OCI-M1 (cell line): ENCODE measurements at places on chromosomes 7 and 10.
A peak's percentile ranks its signal among the peaks of the same experiment; 100 is the strongest.

DNA sequence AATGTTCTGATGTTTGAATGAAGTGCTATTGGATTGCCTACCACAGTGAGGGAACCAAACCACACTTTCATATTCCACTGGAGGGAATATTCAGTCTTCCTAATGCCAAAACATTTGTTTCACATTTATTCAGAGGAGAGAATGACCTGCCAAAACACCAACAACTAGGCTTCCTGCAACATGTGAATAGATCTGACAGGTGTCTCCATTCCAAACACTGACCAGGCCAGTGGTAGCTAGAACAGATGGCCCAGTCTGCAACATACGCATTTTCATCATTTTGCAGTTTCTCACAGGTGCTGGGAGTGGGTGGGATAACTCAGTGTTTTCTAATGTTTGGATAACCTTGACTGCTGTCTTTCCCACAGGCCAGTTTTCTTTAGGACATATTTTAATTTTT, 110.0 kb downstream of the RELN start:
- DNase-seq = no peak

- no peak for DNase-seq
Observed at GRCh38 chr10:12965571-12965970, 35.9 kb downstream of the CCDC3 start.

GRCh38 chr7:42085531-42085930, 151.5 kb downstream of the GLI3 start:
- DNase-seq = no peak

- no peak for DNase-seq
Observed at GRCh38 chr10:78115135-78115853, 81.6 kb downstream of the RPS24 start.

DNA sequence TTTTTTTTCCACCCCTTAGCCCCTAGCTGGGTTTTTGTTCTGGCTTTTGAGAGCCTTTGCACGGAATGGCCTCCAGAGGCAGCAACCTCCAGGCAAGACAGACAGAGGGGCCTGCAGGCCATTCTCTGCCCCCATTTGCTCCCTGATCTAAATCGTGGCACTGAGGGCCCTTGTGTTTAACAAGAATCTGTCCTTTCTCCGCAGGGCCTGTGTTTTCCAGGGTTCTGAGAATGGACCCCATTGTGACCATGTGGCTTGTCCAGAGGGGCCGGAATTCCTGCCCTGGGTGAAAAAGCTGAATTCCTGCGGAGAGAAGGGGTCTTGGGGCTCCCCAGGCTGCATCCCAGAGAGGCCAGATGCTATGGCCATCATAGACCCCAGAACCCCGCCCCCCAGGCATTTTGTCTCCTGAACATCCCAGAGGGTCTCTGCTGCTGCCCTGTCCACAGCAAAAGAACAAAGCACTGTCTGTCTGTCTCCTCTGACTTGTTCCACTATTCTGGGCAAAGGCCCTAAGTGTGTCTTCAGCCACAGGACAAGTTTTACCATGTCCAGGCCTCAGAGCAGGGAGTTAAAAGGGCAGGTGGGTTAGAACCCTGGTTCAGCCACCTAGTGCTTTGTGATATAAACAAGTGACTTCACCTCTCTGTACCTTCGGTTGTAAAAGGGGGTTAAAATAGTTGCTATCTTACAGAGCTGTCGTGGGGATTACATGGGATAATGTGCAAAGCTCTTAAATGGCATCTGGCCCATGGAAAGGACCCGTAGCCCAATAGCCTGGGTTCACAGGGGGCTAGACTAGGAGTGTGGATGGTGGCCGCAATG, 155.6 kb downstream of the SH3PXD2A start:
- DNase-seq = no peak

DNA sequence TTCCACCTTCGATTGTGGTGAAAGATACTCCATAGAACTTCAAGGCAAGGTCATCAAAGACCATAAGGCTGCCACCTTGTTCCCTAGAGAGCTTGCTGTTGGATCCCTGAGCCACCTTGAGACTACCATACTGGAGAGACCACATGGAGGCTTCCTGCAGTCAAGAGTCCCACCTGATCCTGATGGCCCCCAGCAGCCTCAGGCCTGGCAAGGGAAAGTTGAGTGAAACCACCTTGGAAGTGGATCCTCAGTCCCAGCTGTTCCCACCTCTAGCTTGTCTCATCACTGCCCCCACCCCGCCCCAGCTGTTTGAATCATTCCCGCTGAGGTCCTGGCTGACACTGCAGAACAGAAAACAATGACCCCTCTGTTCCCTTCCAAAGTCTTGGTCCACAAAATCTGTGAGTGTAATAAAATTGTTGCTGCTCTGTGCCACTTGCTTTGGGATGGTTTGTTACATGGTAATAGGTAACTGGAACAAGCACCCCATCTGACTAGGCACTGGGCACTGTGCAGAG, 32.0 kb downstream of the PRLHR start:
- DNase-seq = no peak

GRCh38 chr7:83119026-83119382, 43.7 kb downstream of the PCLO start:
- DNase-seq = peak; percentile 76

DNA sequence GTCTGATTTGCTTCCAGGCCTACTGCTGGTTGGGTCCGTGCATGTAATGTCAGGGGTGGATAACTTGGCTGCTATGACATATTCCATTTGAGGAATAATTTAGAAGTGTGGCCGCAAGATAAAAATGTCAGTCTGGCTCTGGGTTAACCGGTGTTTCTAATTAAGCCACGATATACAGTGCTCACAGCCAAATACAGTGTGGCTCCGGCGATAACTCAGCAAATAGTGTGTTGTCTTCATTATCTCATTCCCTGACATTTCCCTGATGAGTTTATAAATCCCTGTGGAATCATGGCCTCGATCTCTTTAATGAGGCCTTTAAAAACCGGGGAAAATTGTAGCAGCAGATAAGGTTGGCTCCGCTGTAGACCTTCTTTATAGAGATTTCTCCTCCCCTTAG, 1125.0 kb downstream of the TYW1 start:
- no peak for DNase-seq

GRCh38 chr10:11150231-11150731, 132.6 kb downstream of the CELF2 start:
- no peak for DNase-seq

GRCh38 chr7:101814991-101815825, 2.2 kb upstream of the CUX1 start:
- DNase-seq = peak; percentile 72

- DNase-seq = peak; percentile 74
Observed at GRCh38 chr10:132332433-132332754, 401 bp downstream of the LRRC27 start.

DNA sequence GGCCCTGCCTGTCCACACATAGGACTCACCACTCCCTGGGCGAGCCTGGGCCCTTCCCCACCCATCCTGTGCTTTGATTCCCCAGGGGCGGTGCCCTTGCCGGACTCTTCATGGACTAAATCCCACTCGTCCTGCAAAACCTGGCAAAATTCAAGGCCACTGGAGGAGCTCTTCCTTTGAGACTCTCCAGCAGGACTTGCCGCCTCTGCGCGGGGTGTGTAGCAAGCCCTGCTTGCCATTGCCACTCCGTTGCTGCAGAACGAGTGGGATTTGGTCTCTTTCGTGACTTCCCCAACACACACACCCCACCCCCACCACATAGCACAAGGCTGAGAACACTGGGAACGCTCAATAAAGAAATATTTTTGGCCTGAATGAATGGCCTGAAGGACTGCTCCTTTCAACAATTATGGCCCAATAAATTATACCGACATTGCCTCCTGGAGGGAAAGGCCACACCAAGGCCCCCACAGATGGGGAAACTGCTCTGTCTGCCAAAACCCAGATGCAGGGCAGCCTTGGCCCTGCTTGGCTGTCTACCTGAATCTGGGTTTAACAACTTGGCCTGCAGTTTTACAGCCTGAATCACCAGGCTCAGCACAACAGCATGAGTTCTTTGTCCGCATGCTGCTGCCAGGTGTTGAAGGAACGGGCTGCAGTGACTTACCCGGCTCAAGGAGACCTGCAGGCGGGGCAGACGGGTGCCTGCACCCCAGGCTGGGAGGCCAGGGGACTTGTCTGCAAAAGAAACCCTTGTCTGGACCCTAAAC, 72.8 kb upstream of the KAT6B start:
- no peak for DNase-seq

DNA sequence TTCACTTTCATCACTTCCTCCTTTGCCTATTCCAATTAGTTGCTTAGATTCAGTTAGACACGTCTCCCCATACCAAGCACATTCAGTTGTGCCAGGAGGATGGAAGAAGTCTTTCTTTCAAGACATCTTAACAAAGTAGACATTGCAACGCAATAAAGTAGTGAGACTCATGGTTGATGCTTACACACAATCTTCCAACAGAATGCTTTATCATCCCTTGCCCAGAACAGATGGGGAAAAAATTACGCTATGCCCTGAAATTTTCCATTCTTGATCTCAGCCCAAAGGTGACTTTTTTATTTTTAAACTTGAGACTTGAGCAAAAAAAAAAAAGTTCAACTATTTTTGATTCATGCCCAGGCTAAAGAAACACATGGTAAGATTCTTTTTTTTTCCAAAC, 74.9 kb downstream of the KCNMA1 start:
- peak; percentile 15 for DNase-seq

- DNase-seq = no peak
Observed at GRCh38 chr7:27759491-27759890, 19.5 kb downstream of the TAX1BP1 start.

- DNase-seq = no peak
Observed at GRCh38 chr7:45583296-45583695, 9.1 kb downstream of the ADCY1 start.

DNA sequence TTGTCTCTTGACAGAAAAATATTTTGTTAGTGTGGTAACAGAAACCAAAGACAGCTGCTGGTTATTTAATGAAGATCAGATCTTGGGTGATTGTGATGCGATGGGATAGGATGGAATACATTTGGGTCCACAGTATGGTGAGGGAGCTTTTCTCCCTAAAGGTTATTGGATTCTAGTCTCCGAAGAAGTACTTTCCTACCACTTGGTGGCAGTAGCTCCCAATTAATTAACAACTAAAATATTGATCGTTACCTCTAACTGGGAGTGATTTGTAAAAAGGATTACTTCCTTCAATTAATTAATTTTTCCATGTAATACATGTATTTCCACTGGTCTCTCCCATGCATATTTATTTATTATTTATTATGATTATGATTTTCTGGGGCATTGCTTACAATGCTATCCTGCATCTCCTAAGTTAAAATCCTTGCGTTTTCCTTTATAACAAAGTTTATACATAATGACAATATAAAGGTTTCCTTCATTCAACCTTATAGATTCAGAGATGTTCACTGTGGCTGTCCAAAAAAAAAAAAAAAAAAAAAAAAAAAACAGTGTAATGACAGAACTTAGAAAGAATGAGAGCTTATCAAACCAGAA, 25.6 kb downstream of the TMEM196 start:
- DNase-seq = peak; percentile 31

DNA sequence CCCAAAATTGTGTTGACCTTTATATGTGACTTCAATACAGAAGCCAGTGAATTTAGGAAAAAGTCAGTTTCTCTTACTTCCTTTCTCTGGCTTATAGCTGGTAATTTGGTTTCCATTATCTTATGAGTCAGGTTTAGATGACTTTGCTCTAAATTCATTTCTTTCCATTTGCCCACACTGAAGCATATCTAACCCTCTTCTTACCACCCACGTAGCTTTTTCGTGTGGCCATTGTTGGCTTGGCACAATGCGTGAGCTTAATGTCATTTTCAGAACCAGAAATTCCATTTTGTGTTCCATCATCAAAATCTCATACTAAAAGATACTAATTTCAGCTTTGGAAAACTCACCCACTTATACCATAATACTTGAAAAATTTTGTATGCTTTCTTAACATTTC, 271.2 kb downstream of the INHBA start:
- DNase-seq = peak; percentile 3

DNA sequence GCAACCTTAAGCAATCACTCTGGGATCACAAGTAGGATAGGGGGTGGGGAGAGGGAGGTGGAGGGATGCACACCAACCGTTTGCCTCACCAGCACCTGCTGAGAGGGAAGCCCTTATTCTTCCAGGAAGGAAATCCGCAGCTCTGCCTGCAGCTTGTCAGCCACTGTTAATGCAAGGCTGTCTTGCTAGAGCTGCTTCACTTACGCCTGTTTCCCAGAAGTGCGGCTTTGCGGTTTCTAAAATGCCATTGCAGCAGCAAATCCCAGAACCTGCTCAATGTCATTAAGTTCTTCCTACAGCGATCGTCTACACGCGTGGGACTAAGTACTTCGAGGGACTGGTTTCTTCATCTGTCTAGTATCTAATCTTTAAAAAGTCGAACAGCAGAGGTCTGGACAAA, 191.1 kb downstream of the ZMYND11 start:
- DNase-seq = no peak

GRCh38 chr10:74923556-74923955, 97.2 kb downstream of the KAT6B start:
- DNase-seq = no peak

DNA sequence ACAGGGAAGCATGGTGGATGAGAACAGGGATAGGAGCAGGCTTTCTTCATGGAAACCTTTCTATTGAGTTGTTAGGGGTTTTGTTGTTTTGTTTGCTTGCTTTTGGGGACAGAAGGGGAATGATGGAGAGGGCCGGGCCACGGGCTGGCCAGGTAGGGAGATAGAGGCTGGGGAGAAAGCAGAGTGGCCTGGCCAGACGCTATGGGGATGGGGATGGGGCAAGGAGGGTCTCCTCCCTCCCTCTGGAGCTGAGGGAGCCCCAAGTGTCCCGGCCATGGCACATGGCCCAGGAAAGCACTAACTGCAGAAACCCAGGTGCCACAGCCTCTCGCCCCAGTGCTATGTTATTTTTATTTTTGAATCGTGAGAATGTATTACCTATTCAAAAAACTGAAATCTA, 10.0 kb downstream of the AOC1 start:
- DNase-seq = no peak

GRCh38 chr10:132242103-132242840, 55.5 kb downstream of the DPYSL4 start:
- no peak for DNase-seq

DNA sequence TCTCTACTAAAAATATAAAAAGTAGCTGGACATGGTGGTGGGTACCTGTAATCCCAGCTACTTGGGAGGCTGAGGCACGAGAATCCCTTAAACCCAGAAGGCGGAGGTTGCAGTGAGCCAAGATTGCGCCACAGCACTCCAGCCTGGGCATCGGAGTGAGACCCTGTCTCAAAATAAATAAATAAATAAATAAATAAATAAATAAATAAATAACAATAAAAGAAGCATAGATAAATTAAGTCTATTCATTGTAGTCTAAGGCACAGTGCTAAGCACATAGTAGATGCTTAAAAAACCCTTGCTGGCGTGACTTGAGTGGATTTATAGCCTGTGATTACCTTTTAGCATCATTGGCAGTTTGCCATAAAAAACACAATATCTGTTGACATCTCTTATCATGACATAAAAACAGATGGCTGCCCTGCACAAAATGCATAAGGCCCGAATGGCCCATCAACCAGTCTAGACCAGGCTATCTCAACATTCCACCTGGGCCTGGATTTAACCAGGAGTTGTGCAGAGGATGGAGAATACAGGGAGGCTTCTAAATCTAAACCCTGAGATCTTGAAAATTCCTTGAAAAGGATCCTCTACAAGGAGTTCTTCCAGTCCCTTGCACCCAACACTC, 94.9 kb downstream of the PRLHR start:
- no peak for DNase-seq
